ENCODE measurements at places on chromosomes 3 and 15.
A peak's percentile ranks its signal among the peaks of the same experiment; 100 is the strongest.

DNA sequence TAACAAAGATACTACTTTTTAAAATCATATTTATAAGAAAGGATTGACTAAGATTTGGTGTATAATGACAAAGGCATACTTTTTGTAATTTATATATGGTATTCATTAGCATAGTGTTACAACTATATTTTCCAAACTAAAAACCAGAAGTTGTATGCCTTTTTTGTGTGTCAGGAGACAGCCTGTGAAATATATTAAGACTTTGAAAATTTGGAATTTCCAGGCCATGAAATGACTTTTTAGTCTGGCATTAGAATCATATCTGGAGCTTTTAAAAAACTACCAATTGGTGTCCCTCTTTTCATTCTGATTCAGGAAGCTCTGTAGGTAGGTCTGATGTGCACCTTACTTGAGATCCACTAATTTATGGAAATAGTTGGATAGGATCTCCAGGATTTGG, 41.9 kb downstream of the CALML4 start:
- no peak for DNase-seq

GRCh38 chr3:119702530-119703527, at the start of gene CFAP91:
Gene CFAP91, plus strand, starts transcription at chr3:119703022. Its CDS starts 77 bp downstream, at chr3:119703099.
- DNase-seq: peak; percentile 90

DNA sequence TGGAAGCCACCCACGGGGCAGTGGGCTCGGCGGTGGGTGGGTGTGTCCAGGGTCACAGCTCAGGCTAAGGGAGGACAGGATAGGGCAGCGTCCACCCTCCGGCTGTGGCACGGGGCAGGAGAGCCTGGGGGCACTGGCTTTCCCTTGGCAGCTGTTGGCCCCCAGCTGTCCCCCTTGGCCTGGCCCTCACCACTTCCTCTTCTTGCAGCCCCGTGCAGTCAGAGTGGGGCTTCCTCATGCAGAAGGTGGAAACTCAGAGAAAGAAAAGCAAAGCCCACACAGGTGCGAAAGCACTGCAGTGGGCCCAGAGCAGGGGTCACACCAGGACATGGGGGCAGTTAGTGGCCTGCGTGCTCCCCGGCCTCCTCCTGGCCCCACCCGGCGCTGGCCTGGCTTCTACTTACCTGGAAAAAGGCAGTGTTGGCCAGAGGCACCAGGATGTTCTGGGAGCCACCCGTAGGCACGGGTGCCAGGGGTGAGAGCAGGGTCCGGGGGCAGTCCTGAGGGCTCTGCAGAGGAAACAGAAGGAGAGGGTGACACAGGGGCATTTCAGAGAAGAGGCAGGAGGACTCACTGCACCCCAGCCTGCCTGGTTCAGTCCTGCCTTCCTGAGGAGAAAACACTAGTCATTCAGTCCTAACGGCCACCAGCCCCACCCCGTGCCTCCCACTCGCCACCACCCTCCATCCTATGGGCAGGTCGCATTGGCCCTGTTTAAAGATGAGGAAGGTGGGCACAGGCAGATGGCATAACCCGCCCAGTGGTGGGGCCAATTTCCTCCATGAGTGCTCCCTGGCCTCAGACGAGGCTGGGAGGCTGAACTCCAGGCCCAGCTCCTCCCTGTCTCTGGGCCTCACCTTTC, 28.3 kb downstream of the PLXND1 start:
- no peak for DNase-seq

GRCh38 chr3:85516146-85516545, 557.4 kb downstream of the CADM2 start:
- no peak for DNase-seq

DNA sequence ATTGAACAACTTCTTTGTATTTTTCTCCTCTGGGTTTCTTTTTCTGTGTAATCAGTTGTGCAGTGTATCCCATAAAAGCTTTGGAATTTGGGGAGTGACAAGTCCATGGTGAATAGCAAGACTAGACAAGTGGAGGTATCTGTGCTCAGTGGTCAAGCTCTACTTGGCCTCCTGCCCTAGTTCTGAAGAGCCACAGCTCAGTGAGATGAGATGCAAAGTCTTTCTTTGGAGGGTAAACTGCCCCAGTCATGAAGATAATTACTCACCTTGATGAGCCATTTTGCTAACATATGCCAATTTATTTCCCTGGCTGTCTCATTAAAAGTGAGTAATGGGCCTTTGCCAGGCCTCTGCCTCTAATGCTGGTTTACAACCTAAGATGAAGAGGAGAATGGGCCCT, 271.2 kb upstream of the TRIM42 start:
- no peak for DNase-seq

DNA sequence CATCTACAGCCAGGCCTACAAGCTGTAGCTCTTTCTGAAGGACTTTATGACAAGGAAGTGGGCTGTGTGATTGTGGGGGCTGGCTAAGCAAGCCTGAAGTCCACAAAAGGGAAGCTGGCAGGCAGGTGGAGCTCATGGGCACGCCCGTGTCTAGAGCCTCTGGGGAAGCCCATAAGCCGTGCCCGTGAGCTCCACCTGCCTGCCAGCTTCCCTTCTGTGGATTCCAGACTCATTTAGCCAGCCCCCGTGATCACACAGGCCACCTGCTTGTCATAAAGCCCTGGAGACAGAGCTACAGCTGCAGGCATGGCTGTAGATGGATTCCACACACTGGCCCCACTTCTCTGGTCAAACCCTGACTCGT, 15.2 kb downstream of the EFCC1 start:
- peak; percentile 70 for DNase-seq

GRCh38 chr3:30263238-30263924, 343.0 kb upstream of the TGFBR2 start:
- no peak for DNase-seq

- no peak for DNase-seq
Observed at GRCh38 chr15:79700951-79701480, 195.8 kb downstream of the MTHFS start.

- DNase-seq: no peak
Observed at GRCh38 chr3:110341047-110341446, 730.6 kb upstream of the NECTIN3 start.

GRCh38 chr3:158463556-158463955, 107.4 kb upstream of the MLF1 start:
- DNase-seq: no peak

DNA sequence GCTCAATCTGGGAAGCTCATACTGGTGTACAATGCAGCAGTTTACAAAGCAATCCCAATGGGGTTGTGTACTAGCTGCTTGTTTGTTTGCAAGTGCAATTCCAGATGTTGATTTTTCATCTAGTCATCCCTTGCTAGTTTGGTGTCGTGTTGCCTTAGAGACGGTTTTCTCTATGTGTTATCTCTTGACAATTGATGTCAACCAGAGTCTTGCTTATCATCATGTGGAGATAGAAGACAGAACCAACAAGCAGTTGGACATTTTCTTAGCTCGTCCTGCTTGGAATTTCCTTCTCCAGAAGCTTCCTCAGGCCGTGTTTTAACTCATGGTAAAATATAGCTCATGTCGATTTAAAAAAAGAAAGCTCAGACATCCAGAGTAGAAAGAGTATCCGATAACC, 262.0 kb upstream of the KCNH8 start:
- DNase-seq: no peak

- peak; percentile 33 for DNase-seq
Observed at GRCh38 chr3:10376353-10376752, 55.4 kb upstream of the SEC13 start.

- DNase-seq: no peak
Observed at GRCh38 chr3:197026481-197026866, 3.1 kb downstream of the MELTF start.

- DNase-seq: no peak
Observed at GRCh38 chr15:74441248-74441941, 7.6 kb upstream of the SEMA7A start.

Measured in NCI-H2171 (cell line).